Fibroblast of lung (primary cell): ENCODE measurements at places on chromosomes 6 and 20. TPM values are rescaled to one million over a fixed set of nuclear protein-coding genes. Genes with fewer than 3 reads are reported as not detected.

- DNase-seq, result no peak
Measured at GRCh38 chr20:63441136-63442099, 31.0 kb downstream of the KCNQ2 start.

The LY6G6C gene
- not detected in 2 replicates for total RNA-seq

The TMEM200A gene
- total RNA-seq, result 44.2 and 51.7 TPM in 2 replicates

GRCh38 chr20:2507875-2508630 lies 662 bp downstream of the ZNF343 start:
- no peak for DNase-seq

GRCh38 chr6:157221817-157222175 lies 101.5 kb downstream of the TMEM242 start:
- no peak for DNase-seq

The FOXS1 gene
- under 0.01 TPM in 1 of 2 replicates, not detected in the other for total RNA-seq

The FAM50B gene
- total RNA-seq, result 11.6 and 15.7 TPM in 2 replicates

The NKX2-2 gene
- not detected in 2 replicates for total RNA-seq

DNA sequence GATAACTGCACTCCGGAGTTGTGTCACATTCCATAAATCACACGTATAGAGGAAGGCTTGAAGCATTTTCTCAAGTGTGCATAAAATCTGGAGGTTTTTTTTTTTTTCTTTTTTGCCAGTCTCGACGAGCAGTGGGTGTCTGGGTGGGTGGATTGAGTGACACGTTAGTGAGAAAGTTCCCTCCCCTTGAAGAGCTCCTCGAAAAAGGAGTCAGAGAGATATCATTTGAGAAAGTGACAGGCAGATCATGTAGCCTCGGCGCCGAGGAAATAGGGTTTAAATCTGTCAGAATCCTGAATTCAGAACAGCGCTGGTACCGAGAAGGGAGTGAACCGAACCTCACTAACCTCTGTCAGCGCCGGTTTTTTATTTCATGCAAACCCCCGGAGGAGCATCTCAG lies 269.5 kb upstream of the ARID1B start:
- no peak for DNase-seq

DNA sequence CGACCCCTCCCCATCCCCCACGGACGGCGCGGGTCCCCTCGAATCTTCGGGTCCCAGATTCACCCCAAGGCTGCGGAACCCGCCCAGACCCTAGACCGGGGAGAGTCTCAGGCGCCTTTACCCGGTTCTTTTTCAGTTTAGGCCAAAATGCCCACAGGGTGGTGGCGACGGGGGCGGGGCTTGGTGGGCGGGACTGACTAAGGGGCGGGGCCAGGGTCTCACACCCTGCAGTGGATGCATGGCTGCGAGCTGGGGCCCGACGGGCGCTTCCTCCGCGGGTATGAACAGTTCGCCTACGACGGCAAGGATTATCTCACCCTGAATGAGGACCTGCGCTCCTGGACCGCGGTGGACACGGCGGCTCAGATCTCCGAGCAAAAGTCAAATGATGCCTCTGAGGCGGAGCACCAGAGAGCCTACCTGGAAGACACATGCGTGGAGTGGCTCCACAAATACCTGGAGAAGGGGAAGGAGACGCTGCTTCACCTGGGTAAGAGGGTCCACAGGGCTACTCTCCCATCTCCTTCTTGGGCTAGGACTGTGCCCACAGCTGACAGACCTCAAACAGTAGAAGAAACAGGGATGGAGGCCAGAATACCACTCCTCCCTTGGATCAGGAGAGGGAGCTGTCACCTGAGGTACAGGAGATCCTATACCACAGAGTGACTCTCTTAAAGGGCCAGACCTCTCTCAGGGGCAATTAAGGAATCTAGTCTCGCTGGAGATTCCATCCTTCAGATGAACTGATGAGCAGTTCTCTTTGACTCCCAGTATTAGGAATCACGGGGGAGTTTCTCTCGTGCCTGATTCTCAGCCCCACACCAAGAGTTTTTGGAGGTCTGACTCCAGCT lies 942 bp downstream of the HLA-E start:
- DNase-seq, result peak; percentile 58

The HAO1 gene
- not detected in 2 replicates for total RNA-seq

The SLC44A4 gene
- total RNA-seq, result not detected in 2 replicates

GRCh38 chr6:89989742-89990141 lies 95.5 kb downstream of the GJA10 start:
- peak; percentile 97 for DNase-seq

The SEMG1 gene
- total RNA-seq, result not detected in 2 replicates
